ENCODE measurements at places on chromosomes 6 and 20.

- DNase-seq, result no peak
These were observed 47.7 kb downstream of the BCKDHB start for GRCh38 chr6:80154160-80154559.

DNA sequence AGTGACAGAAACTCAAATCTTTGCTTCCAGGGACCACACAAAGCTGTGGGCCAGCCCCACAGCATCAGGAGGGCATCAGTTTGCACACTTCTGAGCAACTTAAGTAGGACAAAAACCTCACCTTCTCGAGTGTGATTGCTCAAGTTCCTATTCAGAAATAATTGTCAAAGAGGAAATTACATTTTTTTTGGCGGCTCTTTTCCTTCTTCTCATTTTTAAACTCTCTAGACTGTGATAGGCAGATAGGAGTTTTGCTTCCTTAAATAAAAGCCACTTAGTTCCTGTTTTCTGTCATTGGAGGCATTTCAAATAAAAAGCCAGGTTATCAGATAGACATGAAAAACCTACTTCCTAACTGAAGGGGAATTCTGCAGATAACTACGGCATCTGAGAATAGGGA lies 11.2 kb upstream of the TAGAP start:
- no peak for DNase-seq

GRCh38 chr20:25251558-25251957 lies 3.7 kb downstream of the PYGB start:
- no peak for DNase-seq

DNA sequence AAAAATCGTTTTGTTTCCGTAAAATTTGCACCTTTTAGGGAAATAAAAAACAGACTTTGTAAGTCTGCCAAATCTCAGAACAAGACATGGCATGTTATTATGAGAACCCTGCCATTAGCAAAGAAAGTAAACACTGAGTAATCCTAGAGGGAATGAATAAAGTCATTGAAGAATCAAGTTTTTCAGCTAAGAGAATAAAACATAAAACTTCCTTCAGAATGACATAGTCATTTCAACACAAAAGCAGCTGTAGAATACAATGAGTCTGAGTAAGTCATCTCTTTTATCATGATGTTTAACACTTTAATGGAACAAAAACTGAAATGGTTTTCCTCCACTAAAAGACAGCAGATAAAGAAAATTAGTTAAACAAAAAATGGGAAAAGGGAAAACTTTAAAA lies 10.3 kb upstream of the DST start:
- DNase-seq, result peak; percentile 77

DNA sequence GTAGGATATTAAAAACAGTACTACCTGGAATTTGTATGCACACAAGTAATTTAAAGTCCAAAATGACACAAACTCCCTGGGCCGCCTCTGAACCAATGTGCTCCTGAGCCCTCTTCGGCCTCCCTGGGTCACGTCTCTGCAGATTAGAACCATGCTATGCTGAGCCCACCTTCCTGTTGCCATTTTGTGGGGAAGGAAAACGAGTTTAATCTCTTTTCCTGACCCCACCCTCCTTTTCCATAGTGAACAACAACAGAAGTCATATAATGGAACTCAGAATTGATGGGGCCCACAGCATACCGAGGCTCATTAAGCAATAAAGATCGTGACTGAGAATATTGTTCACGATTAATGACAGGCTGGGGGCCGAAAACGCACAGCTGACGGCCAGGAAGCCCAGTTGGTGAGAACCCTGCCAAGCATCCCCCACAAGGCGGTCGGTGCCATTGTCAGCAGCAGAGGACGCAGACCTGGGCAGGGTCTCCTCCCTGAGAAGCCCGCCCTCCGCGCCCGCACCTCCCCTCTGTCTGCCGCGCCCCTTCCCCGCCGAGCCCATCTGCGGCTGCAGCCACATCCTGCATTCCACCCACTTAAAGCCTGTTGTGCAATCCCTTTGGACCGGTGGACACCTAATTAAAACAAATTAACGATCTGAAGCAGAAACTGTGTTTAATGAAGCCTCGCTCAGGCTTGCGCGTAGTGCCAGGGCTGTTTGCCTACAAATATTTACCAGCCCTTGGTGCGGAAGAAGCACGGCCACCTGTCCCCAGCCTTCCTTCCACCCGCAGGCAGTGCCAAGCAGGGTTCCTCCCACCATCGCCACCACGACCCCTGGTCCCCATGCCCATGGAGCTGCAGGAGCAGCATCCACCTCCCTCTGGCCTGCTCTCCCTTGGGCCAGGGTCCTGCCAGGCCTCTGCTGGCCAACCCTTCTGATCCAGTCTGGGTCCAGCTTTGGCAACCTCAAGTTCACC lies 68.1 kb downstream of the DLL1 start:
- DNase-seq, result no peak

GRCh38 chr20:12072954-12073264 lies 155.2 kb downstream of the BTBD3 start:
- no peak for DNase-seq

DNA sequence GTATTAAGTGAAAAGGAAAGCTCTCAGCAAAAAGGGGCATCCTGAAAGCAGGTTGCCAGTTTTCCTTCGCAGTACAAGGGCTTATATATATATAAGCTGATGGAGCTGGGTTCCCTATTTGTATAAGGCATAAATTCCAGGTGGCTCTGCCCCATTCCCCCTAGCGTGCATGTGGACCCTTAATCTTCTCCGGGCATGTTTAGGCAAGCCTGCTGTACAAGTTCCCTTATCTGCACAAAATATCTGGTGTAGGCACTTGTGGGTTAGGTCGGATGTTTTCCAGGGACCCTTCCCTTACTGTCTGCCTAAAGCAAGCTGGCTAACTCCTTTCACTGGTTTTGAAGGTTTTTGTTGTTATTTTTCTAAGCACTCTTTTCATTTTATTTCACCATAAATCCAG lies 140.7 kb downstream of the FUT9 start:
- DNase-seq, result no peak

DNA sequence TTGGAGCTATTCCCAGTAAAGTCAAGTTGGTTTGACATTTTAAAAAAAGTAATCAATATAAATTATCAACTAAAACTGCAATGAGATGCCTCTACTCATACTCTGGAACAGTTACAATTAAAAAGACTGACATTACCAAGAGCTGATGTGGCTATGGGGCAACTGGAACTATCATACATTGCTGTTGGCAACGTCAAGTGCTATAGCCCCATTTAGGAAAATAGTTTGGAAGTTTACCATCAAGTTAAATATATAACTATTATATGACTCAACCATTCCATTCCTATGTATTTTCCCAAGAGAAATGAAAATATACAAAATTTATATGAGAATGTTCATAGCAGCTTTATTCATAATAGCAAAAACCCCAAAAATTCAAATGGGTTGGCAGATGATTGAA lies 111.4 kb upstream of the HDGFL1 start:
- no peak for DNase-seq

DNA sequence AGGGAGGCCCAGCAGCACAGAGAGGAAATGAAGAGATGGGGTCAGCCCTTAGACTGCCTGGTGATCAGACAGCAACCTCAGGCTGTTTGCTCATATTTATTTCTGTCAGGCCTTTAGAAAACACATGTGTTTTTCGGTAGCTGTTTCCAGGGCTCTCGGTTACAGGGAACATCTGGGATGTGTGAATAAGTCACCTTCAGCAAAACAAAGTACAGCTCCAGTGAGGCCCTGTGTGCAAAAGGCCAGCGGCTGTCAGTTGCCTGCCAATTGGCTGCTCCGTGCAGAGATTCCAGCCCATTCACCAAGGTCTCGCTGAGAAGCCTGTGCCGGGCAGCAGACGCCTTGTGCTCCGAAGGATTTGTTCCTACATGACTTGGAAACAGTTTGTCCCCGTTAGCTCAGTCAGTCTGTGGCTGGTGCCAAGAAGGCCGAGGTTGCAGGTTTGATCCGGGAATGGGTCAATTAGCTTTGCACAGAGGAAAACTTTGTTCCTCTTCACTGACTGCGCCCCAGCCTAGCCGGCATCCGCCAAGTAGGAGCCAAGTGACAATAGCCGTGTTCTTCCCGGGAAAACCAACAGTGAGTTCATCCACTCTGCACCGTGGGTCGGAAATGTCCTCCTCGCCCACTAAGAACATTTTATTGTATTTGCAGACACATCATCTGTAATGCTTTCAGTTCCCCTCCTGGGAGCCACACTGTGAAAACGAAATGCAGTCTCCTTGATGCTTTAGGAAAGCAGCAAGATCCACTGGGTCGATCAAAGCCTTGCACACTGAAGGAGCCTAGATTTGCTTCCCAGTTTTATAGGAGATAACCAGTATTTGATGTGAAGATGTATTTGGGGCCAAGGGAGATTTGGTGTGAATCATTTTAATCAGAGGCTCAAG lies 315.4 kb upstream of the CDYL start:
- DNase-seq, result peak; percentile 7

DNA sequence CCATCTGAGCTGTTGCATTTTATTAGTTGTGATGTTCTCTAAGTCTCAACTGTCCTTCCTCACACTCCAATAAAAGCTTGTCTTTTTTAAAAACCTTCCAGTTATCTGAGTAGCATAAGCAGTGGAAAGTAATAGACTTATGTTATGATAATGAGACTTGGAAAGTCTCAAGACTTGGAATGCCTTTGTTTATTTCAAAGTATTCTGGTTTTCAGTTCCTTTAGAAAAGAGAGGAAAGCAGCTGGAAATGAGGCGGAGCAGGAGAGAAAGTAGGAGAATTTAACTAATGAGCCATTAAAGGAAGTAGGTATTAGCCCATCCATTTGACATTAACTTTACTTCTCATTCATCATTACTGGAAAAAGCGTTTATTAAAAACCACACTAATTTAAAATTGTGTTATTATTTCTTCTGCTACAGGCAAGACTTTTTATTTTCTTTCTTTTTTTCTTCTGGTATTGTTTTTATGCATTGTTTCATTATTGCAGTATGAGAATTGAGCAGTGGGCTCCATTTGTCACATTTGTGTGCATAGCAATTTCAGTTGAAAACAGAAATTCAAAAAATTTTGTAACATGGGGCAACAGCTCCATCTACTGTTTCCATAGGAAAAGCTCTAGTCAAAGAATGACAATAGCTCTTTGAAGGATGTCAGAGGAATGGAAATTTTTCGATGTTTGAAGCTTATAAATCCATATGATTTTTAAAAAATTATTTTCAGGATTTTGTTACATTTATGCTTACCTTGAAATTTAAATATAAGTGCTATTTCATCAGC lies 194.8 kb downstream of the COL9A1 start:
- DNase-seq, result peak; percentile 30

- no peak for DNase-seq
These were observed 3.2 kb upstream of the NCR2 start for GRCh38 chr6:41332241-41332640.
